T-helper 22 cell (primary cell): ENCODE measurements at places on chromosomes 5 and 9.

DNA sequence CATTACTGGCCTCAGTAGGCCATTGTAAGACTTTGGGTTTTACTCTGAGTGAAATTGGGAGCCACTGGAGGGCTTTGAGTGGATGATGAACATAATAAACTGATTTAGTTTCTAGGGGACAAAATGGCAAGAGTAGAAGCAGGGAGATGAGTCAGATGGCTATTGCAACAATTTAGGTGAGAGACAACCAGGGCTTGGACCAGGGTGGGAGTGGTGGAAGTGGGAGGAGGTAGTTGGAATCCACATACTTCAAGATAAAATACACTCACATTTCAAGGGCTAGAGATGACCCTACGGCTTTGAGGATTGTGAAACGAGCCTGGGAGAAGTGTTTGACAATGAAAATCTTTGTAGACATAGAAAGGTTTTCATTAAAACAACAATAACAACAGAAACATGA, 136.3 kb downstream of the ACTBL2 start:
- no peak for DNase-seq

- no peak for DNase-seq
Observed at GRCh38 chr5:111197523-111197922, 26.7 kb upstream of the CAMK4 start.

DNA sequence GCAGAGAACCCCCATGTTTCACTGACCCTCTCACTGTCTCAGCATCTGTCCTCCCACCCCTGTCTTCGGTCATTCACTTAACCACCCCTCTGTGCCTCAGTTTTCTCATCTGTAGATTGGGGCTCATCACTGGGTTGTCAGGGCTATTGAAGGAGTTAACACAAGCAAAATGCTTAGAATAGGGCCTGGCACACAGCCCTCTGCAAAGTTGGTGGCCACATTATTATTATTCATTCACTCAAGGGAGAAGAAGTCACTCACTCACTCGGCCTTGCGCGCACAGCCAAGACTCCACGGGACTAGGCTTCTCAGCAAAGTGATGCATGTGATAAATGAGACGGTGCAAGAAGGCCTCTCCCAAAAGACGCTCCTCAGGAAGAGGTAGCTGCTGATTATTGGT, 8.0 kb downstream of the PDGFRB start:
- no peak for DNase-seq

DNA sequence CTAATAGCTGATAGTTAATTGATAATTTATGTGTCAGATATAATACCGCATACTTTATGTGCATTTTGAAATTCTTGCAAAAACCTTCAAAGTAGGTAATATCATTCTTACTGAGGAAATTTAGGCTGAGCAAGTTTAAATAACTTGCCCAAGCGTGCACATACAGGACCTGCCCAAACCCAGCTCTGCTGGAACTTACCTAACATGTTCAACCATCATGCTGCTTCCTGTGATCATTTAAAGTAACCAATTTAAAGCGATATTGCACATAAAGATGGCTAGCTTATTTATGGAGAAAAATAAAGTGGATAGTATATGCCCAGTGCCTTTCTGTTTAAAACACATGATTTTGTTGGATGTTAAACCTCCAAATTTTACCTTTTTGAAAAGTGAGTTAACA, 4.3 kb downstream of the FAM174A start:
- no peak for DNase-seq

DNA sequence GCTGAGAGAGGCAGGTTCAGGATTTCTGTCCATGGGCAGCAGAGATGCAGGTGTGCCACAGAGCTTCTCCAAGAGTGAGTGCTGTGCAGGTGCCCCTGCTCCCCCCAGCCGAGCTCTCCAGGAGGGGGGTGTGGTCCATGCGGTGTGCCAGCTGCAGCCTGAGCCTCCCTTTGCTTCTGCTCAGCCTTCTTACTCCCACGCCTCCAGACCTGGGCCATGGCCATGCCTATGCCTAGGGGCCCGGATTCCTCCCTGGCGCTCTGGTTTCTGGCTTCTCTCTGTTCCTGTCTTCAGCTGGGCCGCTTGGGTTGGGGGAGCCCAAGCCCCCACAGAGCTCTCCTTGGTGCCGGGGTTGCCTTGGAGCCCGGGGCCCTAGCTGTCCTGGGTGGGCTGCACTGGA, 133.3 kb downstream of the CACNA1B start:
- DNase-seq = no peak

- DNase-seq = no peak
Observed at GRCh38 chr9:121454972-121455371, 44.7 kb downstream of the GGTA1 start.
